NCI-H1694 treated with DMSO at 0.1 percent for 48 hours (cell line): ENCODE measurements at places on chromosomes 2 and 18.

- DNase-seq: no peak
These were observed 6.9 kb downstream of the UGT1A10 start for GRCh38 chr2:233643128-233643527.

GRCh38 chr2:96926791-96927190, 56.9 kb upstream of the SEMA4C start:
- DNase-seq: no peak

DNA sequence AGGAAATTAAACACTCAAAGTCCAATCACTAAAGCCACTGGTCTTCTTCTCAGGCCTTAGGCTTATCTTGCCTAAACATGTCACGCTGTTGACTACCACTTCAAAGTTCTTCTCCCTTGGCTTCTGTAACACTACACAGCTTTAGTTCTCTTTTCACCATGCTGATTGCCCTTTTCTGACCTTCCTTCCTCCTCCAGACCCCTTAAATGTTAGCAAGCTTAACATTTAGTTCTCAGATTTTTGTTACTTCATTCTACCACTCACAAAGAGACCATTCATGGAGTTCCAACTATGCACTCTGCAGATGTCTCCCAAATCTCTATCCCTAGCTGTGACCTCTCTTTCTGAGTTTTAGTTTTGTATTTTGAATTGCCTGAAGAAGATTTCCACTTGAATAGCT, 64.4 kb downstream of the TTC21B start:
- DNase-seq: no peak

- peak; percentile 49 for DNase-seq
These were observed 66.7 kb downstream of the ETAA1 start for GRCh38 chr2:67463810-67464209.

GRCh38 chr2:143148757-143149156, 19.5 kb downstream of the ARHGAP15 start:
- no peak for DNase-seq

DNA sequence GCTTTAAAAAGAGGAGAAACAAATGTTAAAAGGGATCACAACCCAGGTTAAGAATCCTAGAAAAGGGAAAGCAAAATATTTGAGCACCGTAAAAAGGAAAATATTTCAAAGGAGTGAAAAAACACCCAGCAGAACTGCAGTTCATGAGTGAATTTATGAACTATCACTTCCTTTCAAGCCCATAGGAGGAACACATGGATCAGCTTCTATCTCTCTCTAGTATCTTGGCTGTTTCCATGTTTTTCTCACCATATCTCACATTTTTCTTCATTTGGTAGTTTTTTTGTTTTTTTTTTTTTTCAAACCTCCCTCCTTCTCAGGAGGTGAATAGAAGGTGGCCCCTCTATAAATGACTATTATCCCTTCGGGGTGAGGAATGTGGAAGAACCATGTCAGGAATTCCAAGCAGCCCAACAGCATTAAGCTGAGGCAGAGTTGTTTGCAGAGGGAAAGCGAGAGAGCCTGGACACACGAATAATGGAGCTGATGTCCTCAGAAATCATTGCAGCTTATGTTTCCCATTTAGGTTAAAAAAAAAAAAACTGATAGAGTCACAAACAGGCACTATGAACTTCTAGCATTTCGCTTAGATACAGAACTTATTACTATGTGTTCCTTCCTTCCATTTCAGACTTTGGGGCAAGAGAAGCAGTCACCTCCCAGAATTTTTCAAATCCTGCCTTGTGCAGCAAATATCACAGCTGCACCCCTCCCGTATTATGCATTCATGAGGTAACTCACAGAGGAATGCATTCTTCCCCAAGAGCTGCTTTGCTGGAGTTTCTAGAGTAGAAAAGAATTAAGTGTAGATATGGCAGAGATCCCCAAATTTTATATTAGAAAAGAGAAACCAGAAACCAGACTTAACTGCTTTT, 315.6 kb downstream of the IRS1 start:
- DNase-seq: no peak
